ENCODE measurements at places on chromosomes 12 and 14. TPM values are rescaled to one million over a fixed set of nuclear protein-coding genes. Genes with fewer than 3 reads are reported as not detected.

Gene CMA1
- total RNA-seq = not detected

Gene SLC24A4
- total RNA-seq = not detected

Gene P2RX2
- total RNA-seq = not detected

Gene KRT3
- total RNA-seq = not detected

Gene ETFBKMT
- 3.2 TPM for total RNA-seq

Gene INHBE
- 12.7 TPM for total RNA-seq

Gene DDN
- under 0.01 TPM for total RNA-seq

Gene SLC25A3
- total RNA-seq = 526 TPM

Gene PTMS
- total RNA-seq = 18.7 TPM

Gene OR6C2
- not detected for total RNA-seq

Gene VWF
- total RNA-seq = 3.7 TPM

Gene C12orf56
- 0.28 TPM for total RNA-seq

Gene TAMALIN
- total RNA-seq = 6.5 TPM

Gene NRXN3
- total RNA-seq = under 0.01 TPM

Gene TAS2R42
- total RNA-seq = not detected

Gene PLEKHA5
- 43.7 TPM for total RNA-seq

Gene MSRB3
- total RNA-seq = 43.9 TPM

Gene BBOF1
- 9.8 TPM for total RNA-seq

Gene PRH2
- 0.18 TPM for total RNA-seq

Gene PAX9
- 0.09 TPM for total RNA-seq

Gene FNTB
- total RNA-seq = 8.5 TPM

Gene DNM1L
- total RNA-seq = 61.3 TPM

Gene RASSF9
- total RNA-seq = 0.85 TPM

Gene ZFHX2
- 0.14 TPM for total RNA-seq

Gene SYNDIG1L
- not detected for total RNA-seq

Gene RNF212B
- total RNA-seq = not detected

Gene TSHR
- not detected for total RNA-seq

Gene TSPAN19
- not detected for total RNA-seq

Gene CACNA2D4
- 0.43 TPM for total RNA-seq

Gene CD69
- total RNA-seq = not detected

Gene KRT6C
- not detected for total RNA-seq

Gene COX8C
- total RNA-seq = not detected

Gene RNASE7
- total RNA-seq = not detected

Gene KRT6B
- total RNA-seq = 0.18 TPM

Gene PLA2G1B
- not detected for total RNA-seq

Gene NUBPL
- 8.6 TPM for total RNA-seq

Gene CLEC4A
- 0.28 TPM for total RNA-seq

Gene DNAJC22
- total RNA-seq = 6.0 TPM

Gene HOXC6
- 0.28 TPM for total RNA-seq
